AG04450 (cell line): ENCODE measurements at places on chromosomes 6 and 20. TPM values are rescaled to one million over a fixed set of nuclear protein-coding genes. Genes with fewer than 3 reads are reported as not detected.

DNA sequence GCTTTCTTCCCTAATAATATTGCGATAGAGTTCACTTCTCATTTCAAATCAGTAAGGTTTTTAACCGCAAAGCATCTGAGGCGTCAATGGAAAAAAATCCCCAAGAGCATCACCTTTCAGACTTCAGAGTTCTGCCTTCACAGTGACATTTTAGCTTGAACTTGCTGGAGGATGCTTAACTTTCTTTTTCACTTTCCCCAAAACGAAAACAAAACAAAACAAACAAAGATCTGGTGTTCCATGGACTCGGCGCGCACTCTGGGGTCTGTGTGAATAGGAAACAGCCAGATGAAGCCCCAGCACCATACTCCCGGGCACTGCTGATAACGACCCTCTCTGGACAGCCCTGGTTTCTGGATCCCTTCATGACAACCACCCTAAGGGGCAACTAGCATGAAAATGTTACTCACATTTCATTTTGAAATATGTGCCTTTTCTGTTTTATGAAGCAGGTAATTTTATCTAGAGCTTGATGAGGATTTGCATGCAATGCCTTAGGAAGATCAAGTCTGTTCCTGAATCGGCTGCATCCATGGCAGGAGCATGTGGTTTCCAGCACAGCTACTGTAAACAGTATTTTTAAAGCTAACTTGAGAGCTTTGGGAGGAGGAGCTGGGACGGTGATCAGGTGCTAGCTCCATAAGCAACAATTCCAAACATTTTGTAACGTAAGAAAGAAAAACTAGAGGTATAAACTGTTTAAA lies 44.5 kb downstream of the RAMACL start:
- no peak for DNase-seq

DNA sequence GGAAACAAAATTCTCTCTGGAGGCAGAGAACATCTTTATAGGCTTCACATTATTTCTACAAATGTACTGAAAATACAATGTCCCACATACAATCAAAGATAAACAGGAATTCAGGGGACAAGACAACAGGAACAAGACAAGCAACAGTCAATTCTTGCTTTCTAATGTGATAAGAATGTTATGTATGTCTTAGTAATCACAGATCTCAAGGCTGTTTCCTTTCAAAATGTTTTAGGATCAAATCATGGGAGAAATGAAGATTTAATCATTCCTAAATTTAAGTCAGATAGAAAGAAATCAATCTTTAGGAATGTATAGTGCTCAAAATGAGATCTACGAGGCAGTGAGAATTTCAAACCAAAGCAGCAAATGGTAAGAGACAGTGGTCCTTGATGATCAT lies 32.1 kb downstream of the NEDD9 start:
- no peak for DNase-seq

- no peak for DNase-seq
Measured at GRCh38 chr6:157194643-157195042, 128.7 kb downstream of the TMEM242 start.

DNA sequence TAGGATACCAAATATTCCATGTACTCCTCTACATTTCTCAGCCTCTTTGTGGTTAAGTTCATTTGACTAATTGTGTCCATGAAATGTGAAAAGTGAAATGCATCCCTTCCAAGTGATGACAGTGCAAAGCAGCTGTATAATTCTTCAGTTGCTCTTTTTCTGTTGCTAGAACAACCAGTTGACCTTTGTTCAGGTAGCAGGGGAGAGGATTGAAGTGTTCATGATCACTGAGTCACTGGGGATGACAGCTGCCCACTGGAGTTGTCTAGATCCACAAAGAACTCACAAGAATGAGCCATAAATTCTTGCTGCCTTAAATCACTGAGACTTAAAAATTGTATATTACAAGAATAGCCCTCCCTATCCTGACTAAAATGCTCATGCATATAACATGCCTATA lies 254.6 kb downstream of the EPHA7 start:
- no peak for DNase-seq

- DNase-seq, result no peak
Measured at GRCh38 chr6:63635215-63635587, 401 bp upstream of the PHF3 start.

GRCh38 chr6:22670605-22671004 lies 101.2 kb downstream of the HDGFL1 start:
- DNase-seq, result no peak

- no peak for DNase-seq
Measured at GRCh38 chr20:57417051-57417689, 26.0 kb downstream of the RBM38 start.

GRCh38 chr6:169898788-169899480 lies 147.5 kb downstream of the ERMARD start:
- DNase-seq, result no peak

- no peak for DNase-seq
Measured at GRCh38 chr6:89375427-89376267, 23.1 kb upstream of the UBE2J1 start.

The COL10A1 gene
- polyA plus RNA-seq, result 0.10 and 0.33 TPM in 2 replicates

GRCh38 chr6:169816054-169816453 lies 64.6 kb downstream of the ERMARD start:
- DNase-seq, result no peak

The PRDM1 gene
- polyA plus RNA-seq, result 3.4 and 3.7 TPM in 2 replicates

- no peak for DNase-seq
Measured at GRCh38 chr6:18752278-18753068, 365.3 kb downstream of the RNF144B start.

DNA sequence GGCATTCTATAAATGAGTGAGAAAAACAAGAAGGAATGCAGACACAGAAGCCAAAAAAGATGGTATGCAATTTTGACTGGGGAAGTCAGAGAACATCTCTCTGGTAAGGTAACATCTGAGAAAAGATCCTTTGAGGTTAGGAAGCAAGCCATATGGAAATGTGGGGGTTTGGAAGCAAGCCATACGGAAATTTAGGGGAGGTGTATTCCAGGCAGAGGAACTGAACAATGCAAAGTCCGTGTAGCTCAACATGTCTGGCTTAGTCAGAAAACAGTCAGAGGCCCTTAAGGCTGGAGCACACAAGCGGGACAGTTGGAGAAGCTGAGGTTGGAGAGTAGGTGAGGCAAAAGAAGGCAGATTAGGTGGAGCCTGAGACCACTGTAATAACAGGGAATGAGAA lies 35.3 kb downstream of the RALGAPA2 start:
- DNase-seq, result no peak

- no peak for DNase-seq
Measured at GRCh38 chr6:52089758-52090348, 2.4 kb upstream of the PKHD1 start.

The OR2H2 gene
- not detected in 2 replicates for polyA plus RNA-seq

The ISM1 gene
- not detected in 2 replicates for polyA plus RNA-seq

DNA sequence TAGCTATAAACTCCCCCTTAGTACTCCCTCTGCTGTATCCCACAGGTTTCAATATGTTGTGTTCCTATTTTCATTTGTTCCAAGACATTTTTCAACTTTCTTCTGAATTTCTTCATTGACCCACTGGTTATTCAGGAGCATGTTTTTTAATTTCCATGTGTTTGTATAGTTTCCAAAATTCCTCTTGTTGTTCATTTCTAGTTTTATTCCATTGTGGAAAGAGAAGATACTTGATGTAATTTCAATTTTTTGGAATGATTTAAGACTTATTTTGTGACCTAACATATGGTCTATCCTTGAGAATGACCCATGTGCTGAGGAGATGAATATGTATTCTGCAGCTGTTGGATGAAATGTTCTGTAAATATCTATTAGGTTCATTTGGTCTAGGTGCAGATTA lies 497.2 kb downstream of the BCKDHB start:
- DNase-seq, result no peak

GRCh38 chr6:5199283-5199682 lies 61.5 kb downstream of the LYRM4 start:
- DNase-seq, result no peak

DNA sequence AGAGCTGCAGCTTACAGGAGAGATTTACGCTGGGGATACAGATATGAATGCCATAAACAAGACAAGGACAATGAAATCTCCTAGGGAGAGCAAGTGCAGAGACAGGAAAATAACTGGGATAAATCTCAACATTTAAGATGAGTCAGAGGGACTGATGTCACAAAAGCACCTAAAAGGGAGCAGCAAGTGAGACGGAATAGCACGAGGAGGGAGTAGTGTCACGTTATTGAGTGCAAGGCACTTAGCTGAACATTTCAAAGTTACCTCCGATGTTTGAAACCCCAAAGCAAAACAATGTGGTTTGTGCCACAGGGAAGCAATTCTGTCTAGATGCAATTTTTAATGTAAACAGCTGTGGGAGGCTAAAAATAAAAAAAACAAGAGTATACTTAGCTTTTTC lies 1131.7 kb upstream of the EYS start:
- DNase-seq, result no peak

GRCh38 chr6:116365743-116366142 lies 5.0 kb upstream of the DSE start:
- no peak for DNase-seq

- no peak for DNase-seq
Measured at GRCh38 chr6:2063547-2063946, 181.9 kb downstream of the GMDS start.

The B3GAT2 gene
- polyA plus RNA-seq, result 0.04 and 0.11 TPM in 2 replicates

DNA sequence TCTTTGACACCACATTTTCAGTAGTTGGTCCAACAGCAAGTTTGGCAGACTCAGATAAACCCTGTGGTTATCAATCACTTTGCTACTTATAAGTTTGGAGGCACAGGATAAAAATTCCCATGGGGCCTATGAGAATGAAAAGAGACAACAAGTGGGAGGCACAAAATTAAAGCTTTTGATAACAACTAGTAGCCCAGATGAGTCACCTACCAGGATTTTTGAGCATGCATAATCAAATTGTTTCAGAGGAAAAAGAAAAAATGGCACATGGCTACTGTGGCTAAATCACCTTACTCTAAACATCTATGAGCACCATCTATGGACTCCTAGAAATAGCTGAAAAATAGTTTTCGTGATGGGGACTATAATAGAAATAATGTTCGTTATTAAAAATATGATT lies 40.8 kb upstream of the BMP5 start:
- DNase-seq, result no peak

DNA sequence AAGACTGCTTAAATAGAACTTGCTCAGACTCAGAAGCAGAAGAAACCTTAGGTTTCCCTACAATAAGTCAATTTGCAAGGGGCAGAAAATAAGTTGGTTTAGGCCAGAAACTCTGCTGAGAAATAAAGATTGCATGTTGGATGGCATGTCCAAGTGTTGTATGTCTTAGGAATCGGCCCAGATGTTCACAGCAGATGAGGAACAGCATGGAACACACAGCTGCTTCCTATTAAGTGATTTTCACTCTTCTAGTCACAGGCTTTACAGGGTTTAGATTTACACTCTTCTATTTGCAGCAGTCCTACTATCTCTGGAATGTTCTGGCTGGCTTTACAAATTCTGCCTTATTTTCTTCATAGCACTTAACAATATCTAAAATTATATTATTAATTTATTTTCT lies 3.2 kb downstream of the ZKSCAN4 start:
- no peak for DNase-seq

The OR2B3 gene
- not detected in 2 replicates for polyA plus RNA-seq

GRCh38 chr6:86686496-86686895 lies 250.8 kb upstream of the HTR1E start:
- DNase-seq, result no peak

The OVOL2 gene
- not detected in 2 replicates for polyA plus RNA-seq

GRCh38 chr6:108446629-108447150 lies 114.0 kb upstream of the FOXO3 start:
- DNase-seq, result no peak

The PNPLA1 gene
- polyA plus RNA-seq, result not detected in 2 replicates

GRCh38 chr6:26233649-26234420 lies 131.2 kb upstream of the BTN3A2 start:
- no peak for DNase-seq

- DNase-seq, result no peak
Measured at GRCh38 chr6:143695969-143696663, 18.4 kb downstream of the PHACTR2 start.

The NXT1 gene
- polyA plus RNA-seq, result 17.9 and 19.5 TPM in 2 replicates

The CFAP61 gene
- polyA plus RNA-seq, result not detected in 2 replicates

The BCAS4 gene
- polyA plus RNA-seq, result 37.3 and 37.7 TPM in 2 replicates

The XKR7 gene
- not detected in 2 replicates for polyA plus RNA-seq

The RIOK1 gene
- 12.4 and 12.7 TPM in 2 replicates for polyA plus RNA-seq

The C4B gene
- 5.8 and 7.8 TPM in 2 replicates for polyA plus RNA-seq

The TENT5A gene
- 10.0 and 14.0 TPM in 2 replicates for polyA plus RNA-seq

GRCh38 chr6:156953479-156954146 lies 176.4 kb downstream of the ARID1B start:
- DNase-seq, result peak; percentile 92

DNA sequence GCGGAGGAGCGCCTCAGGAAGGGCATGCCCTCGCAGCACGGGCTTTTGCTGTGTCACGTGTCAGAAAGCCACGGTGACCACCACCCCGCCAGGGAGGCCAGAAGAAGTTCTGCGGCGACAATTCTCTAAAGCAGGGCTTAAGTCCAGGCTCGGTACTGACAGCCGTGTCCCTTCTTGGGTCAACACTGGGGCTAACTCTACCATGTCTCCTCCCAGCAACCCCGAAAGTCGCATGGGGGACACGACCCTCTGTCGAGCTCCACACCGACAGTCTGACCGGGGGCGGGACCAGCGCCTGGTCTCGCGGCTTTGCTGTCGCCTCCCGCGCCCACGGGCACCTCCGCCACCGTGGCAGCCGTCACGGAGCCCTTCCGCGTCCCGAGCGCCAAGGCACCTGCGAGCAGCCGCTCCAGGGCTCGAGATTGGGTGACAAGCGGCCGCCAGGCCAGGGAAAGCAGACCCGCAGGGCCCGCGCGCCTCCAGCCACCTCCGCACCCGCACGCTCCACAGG lies 534 bp downstream of the NANP start:
- no peak for DNase-seq

The PACSIN1 gene
- polyA plus RNA-seq, result 0.04 TPM in 1 of 2 replicates, not detected in the other
